Left renal cortex interstitium (tissue), 4 donors: ENCODE measurements at places on chromosomes 16 and 17.

DNA sequence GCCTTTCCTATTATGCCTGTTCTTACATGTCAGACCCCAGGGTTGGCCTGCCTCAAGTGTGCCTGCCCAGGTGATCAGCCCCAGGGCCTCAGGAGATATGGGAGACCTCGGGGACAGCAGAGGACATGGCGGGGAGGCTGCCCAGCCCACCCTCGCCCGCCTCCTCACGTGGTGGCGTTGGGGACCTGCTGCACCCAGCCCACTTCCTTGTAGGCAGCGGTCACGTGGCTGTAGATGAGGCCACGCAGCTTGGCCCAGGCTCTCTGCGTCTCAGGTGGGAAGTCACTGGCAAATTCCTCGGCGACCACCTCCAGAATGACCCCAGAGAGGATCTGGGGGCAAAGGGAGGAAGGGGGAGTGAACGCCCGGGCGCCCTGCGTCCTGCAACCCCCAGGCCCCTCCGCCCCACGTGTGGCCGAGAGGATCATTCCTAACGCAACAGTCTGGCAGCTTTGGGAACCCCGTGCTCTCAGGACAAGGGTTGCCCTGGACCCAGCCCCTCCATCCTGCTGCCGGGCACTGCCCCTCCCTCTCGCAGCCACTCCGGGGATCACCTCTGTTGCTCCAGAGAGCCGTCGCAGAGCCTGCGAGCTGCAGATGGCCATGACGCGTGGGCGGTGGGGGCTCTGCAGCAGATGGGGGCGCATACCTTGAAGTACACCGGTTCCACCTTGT lies 6.6 kb downstream of the CYGB start:
- no peak for DNase-seq

DNA sequence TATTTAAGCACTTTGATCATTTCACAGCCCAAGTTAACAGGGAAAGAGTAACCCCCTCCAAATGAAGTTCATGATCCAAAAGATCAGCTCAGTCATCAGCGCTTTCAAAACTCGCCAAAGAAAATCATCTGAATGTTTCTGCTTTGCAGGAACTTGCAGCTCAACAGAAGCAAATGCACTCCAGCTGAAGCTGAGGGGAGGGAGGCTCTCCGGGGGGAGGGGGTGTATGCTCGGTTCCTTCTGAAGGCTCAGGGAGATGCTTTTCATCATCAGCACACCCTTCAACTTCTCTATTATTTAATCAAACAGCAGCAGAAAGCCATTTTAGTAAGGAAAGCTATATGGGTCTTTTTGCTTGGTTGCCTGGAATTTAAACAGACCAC lies 24.4 kb upstream of the ERN1 start:
- DNase-seq: no peak

GRCh38 chr17:10058921-10059683 lies 139.3 kb downstream of the GAS7 start:
- no peak for DNase-seq

- no peak for DNase-seq
Measured at GRCh38 chr16:85370881-85371651, 242.1 kb upstream of the GSE1 start.

DNA sequence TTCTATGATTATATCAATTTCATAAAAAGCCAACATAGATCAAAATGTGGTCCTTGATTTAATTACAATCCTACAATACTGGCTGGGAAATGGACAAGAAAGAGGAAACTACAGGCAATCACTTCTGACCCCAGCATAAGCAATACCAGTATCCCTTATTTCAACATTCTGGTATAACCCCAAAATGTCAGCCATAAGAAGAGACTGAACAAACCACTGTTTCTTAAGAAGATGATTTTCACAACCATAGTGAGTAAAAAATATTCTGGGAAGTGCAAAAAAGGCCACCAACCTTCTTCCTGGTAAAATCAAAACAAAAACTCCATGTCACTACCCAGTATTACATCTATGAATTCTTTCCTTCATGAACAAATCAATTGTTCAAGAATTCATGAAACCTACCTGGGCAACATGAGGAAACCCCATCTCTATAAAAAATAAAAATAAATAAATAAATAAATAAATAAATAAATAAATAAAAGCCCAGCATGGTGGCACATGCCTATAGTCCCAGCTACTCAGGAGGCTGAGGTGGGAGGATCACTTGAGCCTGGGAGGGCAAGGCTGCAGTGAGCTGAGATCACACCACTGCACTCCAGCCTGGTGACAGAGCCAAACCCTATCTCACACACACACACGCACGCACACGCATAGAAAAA lies 7.5 kb downstream of the N4BP1 start:
- no peak for DNase-seq

GRCh38 chr17:29346462-29346861 lies 43.7 kb upstream of the TAOK1 start:
- DNase-seq: no peak

- DNase-seq: no peak
Measured at GRCh38 chr17:46869975-46870803, 18.8 kb downstream of the WNT9B start.

DNA sequence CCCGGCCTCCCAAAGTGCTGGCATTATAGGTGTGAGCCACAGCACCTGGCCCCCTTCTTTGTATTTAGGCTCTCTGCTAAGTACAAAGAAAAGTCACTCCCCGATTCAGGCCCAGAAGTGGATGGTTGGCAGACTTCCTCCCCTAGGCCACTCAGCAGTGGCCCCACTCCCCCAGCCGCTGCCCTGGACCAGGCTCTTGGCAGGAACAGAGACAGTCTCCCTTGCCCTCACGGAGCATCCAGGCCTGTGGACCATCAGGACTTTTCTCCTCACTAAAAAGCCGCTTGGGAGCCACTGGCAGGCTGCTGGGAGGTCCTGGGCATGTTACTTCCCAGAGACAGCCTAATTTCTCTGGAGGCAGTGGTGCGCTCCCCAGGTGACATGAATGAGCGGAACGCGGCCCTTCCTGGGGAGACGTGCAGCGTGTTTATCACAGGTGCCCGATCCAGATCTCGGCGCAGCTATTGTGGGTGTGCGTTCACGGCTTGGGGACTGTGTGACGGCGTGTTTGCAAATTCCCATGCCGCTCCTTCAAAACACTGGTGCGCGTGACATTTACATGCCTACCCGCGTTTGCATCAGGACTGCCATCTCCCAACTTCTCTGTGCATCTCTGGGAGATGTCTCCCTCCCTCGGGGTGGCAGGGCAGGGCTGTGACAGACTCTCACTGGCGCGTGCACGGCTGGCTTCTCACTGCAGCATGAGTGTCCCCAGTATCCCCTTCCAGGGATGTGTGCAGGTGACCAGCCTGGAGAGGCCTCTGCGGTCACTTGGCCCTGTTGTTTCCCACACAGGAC lies 16.6 kb downstream of the WSCD1 start:
- DNase-seq: no peak

- no peak for DNase-seq
Measured at GRCh38 chr16:15955425-15955824, 6.0 kb downstream of the ABCC1 start.

- no peak for DNase-seq
Measured at GRCh38 chr17:15657868-15658267, 26.2 kb downstream of the TRIM16 start.

- no peak for DNase-seq
Measured at GRCh38 chr17:81233316-81233715, 5.5 kb downstream of the TEPSIN start.

GRCh38 chr17:45883063-45883462 lies 11.3 kb upstream of the MAPT start:
- DNase-seq: no peak

- DNase-seq: no peak
Measured at GRCh38 chr17:19978805-19979211, 1.2 kb upstream of the AKAP10 start.

DNA sequence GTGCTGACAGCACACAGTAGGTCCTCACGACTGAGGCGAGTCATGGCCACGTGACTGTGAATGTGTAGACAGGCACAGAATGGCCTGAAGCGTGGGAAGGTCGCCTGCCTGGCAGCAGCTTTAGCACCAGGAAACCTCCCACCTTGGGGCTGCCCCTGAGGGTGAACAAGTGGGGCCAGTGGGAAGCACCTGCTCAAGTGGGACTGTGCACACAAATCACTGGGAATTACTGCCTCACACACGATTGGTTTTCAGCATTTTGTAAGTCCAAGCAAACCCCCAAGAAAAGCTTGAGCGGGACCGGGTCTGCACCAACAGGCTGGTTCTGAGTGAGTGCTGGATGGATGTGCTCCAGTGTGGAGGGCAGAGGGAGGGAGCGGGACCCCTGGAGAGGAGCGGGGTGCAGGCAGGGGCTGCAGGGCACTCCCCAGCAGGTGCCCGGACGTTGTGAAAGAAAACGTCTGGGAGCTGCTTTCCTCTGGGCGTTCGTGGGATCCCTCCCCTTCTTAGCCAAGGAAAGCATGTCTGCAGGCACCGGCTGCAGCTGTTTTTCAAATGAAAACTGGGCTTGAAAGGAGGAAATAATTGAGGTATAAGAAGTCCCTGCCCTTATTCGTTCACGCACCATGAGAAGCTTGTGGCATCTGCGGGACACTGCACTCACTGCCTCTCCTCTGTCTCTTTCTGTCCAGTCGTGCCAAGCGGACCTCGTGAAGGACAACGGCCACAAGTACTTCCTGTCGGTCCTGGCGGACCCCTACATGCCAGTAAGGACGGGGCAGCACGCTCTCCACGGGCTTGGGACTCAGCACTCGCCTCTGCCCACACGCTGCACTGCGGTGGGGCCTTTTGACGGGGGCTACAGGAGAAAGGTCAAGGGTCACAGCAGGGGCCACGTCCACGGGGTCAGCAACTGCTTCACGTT lies 111.7 kb upstream of the CHMP6 start:
- no peak for DNase-seq

GRCh38 chr16:78605548-78606101 lies 506.2 kb downstream of the WWOX start:
- no peak for DNase-seq

DNA sequence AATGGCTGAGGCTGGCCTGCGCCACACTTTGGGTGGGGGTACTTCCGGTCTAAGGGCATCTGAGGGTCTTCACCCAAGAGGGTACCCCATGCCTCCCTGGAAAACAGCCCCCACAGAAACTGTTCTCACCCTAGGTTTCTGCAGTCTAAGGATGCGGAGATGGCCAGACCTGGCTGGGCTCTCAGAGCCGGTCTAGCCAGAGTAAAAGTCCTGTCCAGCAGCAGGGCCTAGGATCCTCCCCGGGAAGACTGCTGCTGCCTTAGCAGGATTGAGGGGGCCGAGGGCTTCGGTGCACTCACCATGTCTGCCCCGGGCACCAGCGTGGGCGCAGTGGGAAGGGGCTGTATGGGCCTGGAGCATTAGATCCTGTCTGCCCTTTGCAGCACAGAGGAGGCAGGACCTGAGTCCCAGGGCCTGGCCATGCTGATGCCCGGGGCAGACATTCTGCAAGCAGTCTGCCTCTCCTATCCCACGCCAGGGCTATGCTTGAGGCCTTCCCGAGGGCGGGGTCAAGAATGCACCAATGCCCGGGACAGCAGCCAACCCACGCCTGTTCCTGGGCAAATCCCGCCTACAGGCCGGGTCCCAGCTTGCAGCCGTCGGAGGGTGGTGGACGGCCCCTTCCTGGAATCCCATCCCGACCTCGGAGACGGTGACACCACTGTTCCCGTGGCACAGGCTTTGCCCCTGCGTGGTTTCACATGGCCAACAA lies 54.7 kb downstream of the CBFA2T3 start:
- DNase-seq: no peak

- no peak for DNase-seq
Measured at GRCh38 chr17:21375162-21375560, 996 bp upstream of the KCNJ12 start.

DNA sequence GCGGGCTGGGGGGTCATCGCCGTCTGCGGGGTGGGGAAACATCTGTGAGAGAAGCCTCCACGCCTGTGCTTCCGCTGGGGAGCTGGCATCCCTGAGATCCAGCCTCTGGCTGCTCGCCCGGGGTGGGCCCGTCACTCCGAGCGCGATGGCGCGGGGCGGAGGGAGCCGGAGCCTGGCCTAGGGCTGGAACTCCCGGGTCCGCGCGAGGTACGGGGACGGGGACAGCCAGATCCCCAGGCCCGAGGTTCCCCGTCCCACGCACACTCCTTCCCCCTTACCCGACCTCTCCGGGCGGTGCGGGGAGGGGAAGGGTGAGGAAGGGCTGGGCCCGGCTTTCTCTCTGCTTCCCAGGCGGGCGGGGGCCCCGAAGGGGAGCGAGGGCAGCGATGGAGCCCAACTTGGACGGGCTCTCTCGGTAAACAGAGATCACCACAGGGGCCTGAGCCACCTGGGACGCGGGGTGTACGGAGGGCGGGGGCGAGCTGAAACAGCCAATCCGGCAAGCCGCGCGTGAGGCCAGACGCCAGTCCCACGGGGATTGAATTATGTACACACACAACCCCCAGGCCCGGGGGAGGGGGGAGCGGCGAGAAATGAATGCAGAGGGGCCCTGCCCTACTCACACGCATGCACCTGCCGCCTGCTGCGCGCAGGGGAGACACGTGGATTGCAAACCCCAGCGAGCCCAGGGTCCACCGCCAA lies at the start of gene SLC16A11:
SLC16A11 (minus strand) TSS at position 596 of the 702 bp plus-strand sequence; CDS start at position 17, 579 bp downstream.
- no peak for DNase-seq

- DNase-seq: no peak
Measured at GRCh38 chr17:29958947-29959657, 17.7 kb downstream of the EFCAB5 start.

GRCh38 chr16:46882940-46883307 lies 1.2 kb upstream of the GPT2 start:
- DNase-seq: no peak

- no peak for DNase-seq
Measured at GRCh38 chr17:19567216-19568015, 33.8 kb downstream of the SLC47A1 start.

GRCh38 chr16:69270831-69271230 lies 40.3 kb upstream of the VPS4A start:
- no peak for DNase-seq

DNA sequence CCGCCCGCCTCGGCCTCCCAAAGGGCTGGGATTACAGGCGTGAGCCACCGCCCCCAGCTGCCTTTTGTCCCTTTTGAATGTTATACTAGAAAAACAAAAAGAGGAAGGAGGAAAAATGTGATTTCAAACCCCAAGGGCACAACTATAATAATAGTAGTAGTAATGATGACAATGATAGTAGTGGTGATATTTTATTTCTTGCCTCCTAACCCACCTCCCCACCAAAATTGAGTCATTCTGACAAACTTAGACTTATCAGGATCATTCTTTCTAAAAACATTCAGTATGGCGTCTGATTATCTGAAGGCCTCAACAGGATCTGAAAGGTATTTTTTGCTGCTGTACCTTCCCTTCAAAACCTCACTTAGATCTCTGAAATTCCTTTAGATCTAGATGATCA lies 13.6 kb downstream of the GPATCH8 start:
- DNase-seq: no peak

- DNase-seq: no peak
Measured at GRCh38 chr17:49861150-49861884, 13.4 kb upstream of the TAC4 start.

DNA sequence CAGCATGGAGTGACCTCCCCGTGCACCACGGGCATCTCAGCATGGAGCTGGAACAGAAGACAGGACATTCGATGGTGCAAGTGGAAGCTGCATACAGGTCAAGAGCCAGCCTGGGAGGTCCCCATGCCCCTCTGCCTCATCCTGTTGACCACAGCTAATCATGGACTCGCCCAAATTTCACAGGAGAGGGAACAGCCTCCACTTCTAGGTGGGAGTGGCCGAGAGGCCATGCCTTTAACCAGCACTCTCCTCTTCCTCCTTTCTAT lies 3.8 kb upstream of the SLC47A2 start:
- DNase-seq: no peak
